ENCODE measurements at places on chromosomes 4 and X.

DNA sequence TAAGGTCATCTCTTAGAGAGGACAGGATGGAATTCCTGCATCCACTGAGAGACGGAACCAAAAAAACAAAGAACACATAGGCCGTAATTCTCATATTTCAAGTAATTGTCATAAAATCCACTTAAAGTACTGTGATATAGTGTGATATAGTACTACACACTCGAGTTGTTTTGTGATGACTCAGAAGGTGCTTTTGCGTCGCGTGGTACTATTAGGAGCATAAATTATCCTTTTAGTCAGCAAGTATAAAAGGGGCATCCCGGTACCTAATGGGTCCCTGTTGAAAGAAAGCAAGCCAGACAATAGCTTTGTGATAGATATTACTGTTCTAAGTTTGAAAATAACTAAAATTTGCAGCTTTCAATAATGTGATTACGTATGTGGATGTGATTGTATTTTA lies 55.3 kb downstream of the GPR143 start:
- DNase-seq = no peak

DNA sequence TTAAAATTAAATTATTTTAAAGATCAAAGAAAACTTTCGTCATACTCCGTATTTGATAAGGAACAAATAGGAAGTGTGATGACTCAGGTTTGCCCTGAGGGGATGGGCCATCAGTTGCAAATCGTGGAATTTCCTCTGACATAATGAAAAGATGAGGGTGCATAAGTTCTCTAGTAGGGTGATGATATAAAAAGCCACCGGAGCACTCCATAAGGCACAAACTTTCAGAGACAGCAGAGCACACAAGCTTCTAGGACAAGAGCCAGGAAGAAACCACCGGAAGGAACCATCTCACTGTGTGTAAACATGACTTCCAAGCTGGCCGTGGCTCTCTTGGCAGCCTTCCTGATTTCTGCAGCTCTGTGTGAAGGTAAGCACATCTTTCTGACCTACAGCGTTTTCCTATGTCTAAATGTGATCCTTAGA lies at the start of gene CXCL8:
CXCL8 (plus strand) TSS at position 217 of the 426 bp plus-strand sequence; CDS start at position 307, 90 bp downstream.
- DNase-seq = no peak

- no peak for DNase-seq
These were observed 57.8 kb upstream of the HCCS start for GRCh38 chrX:11053351-11053750.

DNA sequence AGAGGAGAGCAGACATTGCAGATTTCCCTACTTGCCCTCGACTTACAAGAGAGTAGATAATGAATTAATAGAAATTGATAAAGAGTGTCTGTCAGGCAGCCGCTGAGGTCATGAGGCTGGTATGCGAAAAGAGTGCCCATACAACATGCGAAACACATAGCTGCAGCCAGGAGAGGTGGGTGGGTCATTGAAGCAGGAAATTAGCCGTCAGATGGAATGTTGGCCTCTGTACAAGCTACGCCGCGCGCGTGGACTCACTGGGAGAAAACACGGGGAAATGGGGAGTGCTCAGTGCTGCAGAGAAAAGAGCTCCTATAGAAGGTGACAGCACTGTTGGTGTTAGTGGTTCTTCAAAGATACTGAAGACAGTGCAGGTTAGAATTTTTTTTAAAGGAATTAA lies 125.1 kb downstream of the RAPGEF2 start:
- peak; percentile 2 for DNase-seq

DNA sequence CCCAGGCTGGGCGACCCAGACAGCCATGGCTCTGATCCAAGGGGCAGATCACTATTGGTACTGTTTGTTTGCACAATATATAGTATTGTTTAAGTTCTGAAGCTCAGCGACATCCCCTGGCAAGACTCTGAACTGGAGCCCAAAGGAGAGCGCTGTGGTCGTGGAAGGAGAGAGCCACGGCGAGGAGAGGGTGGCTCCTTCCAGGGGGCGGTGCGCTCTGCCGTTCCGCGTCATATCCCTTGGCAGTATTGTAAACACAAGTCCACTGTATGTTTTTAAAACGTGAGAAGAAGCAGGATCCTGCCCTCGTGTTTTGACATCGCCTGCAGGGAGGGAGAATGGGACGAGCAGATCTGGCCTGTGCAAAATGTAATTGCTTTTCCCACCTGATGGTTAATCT lies 185.5 kb downstream of the RAB28 start:
- DNase-seq = no peak

- peak; percentile 4 for DNase-seq
These were observed 28.3 kb upstream of the CFAP299 start for GRCh38 chr4:80307183-80307735.

- no peak for DNase-seq
These were observed 616.3 kb upstream of the ATOH1 start for GRCh38 chr4:93212250-93212649.

- DNase-seq = peak; percentile 78
These were observed 6.6 kb upstream of the AVPR2 start for GRCh38 chrX:153897899-153898298.

- no peak for DNase-seq
These were observed 1547.4 kb upstream of the TENM3 start for GRCh38 chr4:180695851-180696250.

DNA sequence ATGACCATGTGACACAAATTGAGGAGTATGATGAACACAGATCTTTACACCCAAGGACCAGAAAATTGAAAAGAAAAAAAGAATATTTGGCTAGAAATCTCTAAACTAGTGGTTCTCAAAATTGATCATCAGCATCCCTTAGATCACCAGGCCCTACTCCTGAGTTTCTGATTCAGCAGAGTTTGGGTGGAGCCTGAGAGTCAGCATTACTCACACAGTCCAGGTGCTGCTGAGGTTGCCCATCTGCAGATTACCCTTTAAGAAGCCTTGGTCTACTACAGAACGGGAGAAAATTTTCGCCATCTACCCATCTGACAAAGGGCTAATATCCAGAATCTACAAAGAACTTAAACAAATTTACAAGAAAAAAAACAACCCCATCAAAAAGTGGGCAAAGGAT lies 182.8 kb downstream of the MOSPD2 start:
- DNase-seq = no peak

DNA sequence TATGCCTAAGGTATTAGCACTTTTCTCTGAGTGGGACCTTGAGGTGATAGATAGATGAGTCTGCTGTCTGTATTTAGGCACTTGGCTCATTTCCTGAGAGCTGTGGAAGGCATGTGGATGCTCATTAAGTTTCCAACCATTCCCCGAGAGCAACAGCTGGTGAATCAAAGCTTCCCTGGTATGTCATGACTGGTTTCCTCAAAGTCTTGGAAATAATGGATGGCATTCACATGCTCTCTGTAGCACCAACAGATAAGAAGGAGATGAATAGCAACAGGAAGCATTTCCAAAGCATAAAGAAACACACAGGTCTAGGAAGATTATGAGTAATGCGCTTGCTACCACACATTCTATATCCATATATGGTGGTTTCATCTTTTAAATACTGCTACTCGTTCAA lies 118.3 kb upstream of the ETNPPL start:
- no peak for DNase-seq

GRCh38 chr4:7462509-7462971 lies 27.8 kb upstream of the PSAPL1 start:
- DNase-seq = peak; percentile 40

DNA sequence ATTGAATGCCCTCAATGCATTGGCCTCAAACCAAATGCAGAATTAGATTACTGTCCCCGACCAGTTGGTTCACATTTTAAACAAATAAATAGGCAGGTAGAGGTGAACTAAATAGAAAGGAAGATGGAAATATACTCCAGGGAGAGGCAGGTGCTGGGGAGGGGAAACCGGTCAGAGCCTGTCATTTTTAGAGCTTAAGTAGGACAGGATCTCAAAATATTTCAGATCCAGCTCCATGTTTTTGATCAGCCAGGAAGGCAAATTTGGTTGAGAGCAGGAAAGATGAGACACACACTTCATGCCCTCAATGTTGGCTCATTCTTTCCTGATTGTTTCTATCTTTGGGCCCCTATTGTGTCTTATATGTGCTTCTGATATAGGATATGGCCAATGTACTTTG lies 206.7 kb downstream of the SHROOM3 start:
- no peak for DNase-seq

DNA sequence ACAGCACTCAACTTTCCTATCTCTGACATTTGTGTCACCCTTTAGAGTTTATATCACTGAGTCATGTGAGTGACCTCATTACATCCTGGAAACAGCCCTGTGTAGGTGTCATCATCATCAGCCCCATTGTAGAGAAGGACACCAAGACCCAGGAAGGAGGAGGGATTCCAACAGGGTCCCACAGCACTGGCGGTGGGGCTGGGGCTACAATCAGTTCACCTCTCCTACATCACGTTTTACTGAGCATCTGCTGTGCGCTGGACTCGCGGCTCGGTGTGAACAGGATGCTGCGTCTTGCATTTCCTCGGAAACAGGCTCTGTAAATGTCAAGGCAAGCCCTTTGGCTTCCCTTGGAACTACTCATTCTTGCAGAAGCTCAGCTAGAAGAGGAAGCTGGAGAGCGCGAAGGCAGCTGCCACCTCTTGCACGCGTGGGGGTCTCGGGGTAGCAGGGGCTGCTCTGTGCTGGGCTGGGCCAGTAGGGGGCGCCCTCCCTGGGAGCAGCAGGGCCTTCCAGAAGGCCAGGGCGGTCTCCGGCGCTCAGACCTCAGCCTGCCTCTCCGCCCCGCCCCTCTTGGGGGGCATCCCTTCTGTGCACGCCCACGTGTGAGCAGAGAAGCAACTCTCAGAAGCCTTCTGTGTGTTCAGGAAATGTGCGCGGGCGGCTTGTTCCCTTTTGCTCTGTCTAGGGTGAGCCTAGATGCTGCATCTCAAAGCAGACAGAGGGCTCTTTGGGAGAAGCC lies 29.0 kb downstream of the REELD1 start:
- no peak for DNase-seq

DNA sequence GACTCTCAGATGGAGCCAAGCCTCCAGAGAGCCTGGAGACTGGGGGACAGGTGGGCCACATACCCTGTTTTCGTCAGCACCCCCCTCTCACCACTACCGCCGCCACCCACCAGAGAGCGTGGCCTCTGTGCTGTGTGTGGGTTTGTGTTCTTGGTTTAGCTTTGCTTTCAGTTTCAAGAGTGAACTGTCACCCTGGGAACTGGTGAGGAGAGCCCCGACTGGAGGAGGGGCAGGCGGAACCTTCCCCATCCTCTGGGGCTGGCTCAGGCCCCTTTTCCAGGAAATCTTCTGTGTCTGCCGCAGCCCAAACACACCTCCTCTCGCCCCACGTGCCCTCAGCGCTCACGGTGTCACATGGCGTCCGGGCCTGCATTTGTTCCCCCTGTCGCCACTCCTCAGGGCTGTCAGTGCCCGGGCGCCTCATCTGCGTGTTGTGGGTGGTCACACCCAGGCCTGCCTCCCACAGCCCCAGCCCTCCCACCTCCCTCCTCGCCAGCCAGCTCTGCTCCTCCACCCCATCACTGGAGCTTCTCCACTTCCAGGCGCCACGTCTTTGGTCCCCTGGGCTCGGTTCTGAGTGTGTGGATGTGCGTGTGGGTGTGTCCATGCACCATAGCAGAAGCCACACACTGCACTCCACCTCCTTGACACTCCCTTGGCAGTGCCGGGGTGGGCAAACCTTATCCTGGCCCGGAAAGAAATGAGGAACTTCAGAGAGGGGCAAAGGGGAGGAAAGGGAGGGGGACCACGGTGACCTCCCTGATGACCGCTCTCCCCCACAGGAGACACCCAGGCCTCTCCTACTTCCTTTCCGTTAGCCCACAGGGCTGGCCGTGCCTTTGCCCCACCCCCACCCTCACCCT lies 27.8 kb downstream of the ELF4 start:
- DNase-seq = no peak

DNA sequence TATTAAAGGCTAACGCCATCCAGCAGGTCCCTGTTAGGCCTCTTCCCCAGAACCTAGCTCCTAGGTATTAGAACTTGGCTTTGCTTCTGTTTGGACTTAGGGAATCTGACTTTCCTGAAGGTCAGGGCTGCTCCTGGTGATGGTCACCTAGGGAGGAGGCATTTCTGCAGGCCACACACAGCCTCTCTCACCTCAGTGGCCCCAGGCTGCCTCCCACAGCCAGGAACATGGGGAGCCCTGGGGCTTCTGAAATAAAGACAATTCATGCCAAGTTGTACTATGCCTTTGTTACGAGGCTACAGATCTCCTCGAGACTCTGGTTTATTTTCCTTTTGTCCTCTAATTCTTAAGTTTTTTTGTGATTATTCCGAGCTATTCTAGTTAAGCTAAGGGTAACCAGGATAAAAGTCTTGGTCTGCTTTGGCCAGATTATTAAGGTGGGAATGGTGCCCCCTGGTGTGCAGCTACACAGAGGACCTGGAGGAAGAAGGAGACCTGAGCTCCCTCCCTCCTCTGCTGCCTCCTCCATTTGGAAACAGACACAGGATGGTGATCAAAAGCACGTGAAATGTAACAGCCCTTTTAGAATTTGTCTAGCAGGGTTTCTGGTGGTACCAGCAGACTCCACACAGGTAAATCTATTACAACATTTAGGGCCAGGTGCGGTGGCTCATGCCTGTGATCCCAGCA lies 131.0 kb downstream of the DCLK2 start:
- peak; percentile 2 for DNase-seq

DNA sequence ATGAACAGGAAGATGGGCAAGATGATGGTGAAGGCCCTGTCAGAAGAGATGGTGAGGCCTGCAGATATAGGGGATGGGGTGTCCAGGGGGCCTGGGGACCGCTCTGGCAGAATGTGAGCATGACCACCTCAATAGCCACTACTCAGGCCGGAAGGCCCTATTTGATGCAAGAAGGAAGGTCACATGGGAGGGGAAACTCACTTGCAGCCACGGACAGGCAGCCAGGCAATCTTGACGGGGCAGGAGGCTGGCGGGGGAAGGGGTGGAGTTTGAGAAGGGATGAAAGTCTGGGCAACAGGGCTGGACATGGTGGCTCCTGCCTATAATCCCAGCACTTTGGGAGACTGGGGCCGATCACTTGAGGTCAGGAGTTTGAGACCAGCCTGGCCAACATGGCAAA lies 8.8 kb downstream of the SASH3 start:
- DNase-seq = no peak
